Activated T-cell treated with anti-CD3 and anti-CD28 coated beads, Interleukin-2, amount 50 U/mL, for 72 hours (primary cell): ENCODE measurements at places on chromosomes 1 and 21. TPM values are rescaled to one million over a fixed set of nuclear protein-coding genes. Genes with fewer than 3 reads are reported as not detected.

APOBEC4 gene
- not detected for total RNA-seq

DNA sequence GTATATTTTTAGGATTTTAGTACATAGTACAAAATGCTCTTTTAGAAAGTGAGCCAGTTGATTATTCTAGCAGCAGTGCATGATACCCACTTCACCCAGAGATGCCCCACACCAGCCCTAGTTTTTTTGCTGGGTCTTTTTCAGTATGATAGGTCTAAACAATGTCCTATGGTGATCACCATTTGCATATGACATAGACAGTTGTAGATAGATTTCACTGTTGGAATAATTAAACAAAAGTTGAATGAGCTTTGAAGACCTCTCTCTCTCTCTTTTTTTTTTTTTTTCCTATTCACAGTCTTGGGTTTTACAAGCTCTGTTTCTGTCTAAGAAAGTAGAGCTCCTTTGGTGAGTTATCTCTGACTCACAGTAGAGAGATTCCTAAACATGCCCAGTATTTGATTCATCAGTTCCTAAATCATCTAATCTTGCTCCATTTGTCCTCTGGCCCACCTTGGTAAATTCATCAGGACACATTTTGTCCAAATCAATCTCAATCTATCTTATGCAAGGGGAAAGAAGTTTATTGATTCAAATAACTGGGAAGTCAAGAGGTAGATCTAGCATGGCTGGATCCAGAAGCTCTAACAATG, 44.7 kb upstream of the VAV3 start:
- DNase-seq: no peak

GRCh38 chr1:61997123-61997522, 197.5 kb upstream of the L1TD1 start:
- DNase-seq: no peak

- no peak for DNase-seq
Measured at GRCh38 chr1:163863731-163864130, 542.0 kb downstream of the NUF2 start.

- DNase-seq: no peak
Measured at GRCh38 chr1:22969304-22969709, 3.4 kb downstream of the LACTBL1 start.

GRCh38 chr1:227758366-227758765, 23.1 kb downstream of the SNAP47 start:
- DNase-seq: peak; percentile 38
